ENCODE measurements at places on chromosomes 4 and X. TPM values are rescaled to one million over a fixed set of nuclear protein-coding genes. Genes with fewer than 3 reads are reported as not detected.
A peak's percentile ranks its signal among the peaks of the same experiment; 100 is the strongest.

GRCh38 chr4:183635321-183635720, 23.7 kb downstream of the RWDD4 start:
- H3K27me3 ChIP-seq = no peaks in the 10 kb centered on the region
- H3K4me1 ChIP-seq = no peaks in the 10 kb centered on the region
- no peaks in the 10 kb centered on the region for H3K36me3 ChIP-seq
- no peak for DNase-seq

DNA sequence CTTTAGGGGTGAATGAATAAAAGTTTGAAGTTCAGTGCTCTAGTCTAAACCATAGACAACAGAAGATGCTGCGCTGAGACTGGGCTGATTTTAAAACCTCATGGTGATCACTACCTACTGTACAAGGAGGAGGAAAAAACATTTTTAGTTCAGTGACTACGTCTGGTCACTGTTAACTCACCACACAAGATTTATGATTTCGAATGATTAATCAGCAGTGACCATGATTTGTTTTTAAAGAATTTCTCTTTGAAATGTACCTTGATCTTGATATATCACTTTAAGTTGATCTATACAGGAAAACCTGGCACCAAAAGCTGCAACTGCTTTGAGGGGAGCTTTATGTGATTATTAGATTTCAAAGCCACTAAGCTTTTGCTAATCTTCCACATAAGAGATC, 286.3 kb downstream of the PDGFC start:
- H3K36me3 ChIP-seq = no peaks in the 10 kb centered on the region
- no peak overlapping the region for H3K27ac ChIP-seq
- H3K4me1 ChIP-seq = no peaks in the 10 kb centered on the region

NHS gene
- polyA plus RNA-seq = 6.6 TPM

GRCh38 chr4:165519591-165519990, 140.8 kb downstream of the CPE start:
- H3K4me1 ChIP-seq = no peaks in the 10 kb centered on the region
- H3K27ac ChIP-seq = no peak overlapping the region
- DNase-seq = no peak
- H3K36me3 ChIP-seq = no peaks in the 10 kb centered on the region

RAB39B gene
- polyA plus RNA-seq = 1.6 TPM

- H3K4me1 ChIP-seq = no peaks in the 10 kb centered on the region
- no peaks in the 10 kb centered on the region for H3K36me3 ChIP-seq
- H3K4me3 ChIP-seq = no peak overlapping the region
- H3K27ac ChIP-seq = no peak overlapping the region
- no peaks in the 10 kb centered on the region for H3K27me3 ChIP-seq
Observed at GRCh38 chrX:17192106-17192505, 182.9 kb upstream of the NHS start.

- H3K36me3 ChIP-seq = no peaks in the 10 kb centered on the region
- H3K27me3 ChIP-seq = no peaks in the 10 kb centered on the region
- no peak for DNase-seq
Observed at GRCh38 chr4:40301603-40302002, 33.5 kb upstream of the CHRNA9 start.

PLXNB3 gene
- polyA plus RNA-seq = 5.0 TPM

GRCh38 chr4:47032405-47033106, 1.2 kb downstream of the GABRB1 start:
- peaks cover 3% of the 10 kb centered on the region for H3K4me1 ChIP-seq
- DNase-seq = peak; percentile 33

DNA sequence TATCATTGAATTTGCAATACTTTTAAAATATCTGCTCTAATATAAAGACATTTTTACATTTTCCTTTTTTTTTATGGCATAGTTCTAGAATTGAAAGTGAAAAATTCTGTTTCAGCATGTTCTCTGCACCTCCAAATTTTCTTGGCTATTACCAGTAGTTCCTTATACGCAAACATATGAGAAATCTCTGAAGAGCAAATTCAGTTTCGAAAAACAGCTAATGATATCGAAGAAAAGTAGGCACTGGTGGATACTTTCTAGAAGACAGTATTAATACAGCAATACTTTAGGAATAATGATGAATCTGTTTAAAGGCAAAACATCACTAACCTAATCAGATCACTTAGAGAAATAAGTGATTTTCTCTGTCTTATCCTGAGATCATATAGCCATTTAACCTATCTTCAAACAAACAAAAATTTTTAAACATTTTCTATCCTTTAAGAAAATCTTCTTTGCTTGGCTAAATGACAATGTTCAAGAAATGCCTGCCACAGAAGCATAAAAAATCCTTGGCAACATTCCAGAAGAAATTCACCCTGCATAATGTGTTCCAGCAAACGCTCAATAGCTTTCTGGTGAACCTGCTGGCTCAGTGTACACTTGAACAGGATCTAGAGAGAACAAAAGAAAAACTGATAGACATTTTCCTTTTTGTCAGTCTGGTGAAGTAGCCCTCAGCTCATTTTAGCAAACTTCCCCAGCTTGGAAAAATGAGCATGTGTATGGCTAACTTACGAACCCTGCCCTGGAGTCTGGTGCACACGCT, 51.2 kb upstream of the KLF3 start:
- peaks cover 2% of the 10 kb centered on the region for H3K4me1 ChIP-seq
- H3K36me3 ChIP-seq = no peaks in the 10 kb centered on the region
- DNase-seq = no peak
- no peaks in the 10 kb centered on the region for H3K27me3 ChIP-seq

GRCh38 chr4:52868133-52868532, 6.0 kb downstream of the RASL11B start:
- no peak overlapping the region for H3K4me3 ChIP-seq
- H3K4me1 ChIP-seq = no peaks in the 10 kb centered on the region
- peaks cover 12% of the 10 kb centered on the region for H3K36me3 ChIP-seq
- no peak overlapping the region for H3K27ac ChIP-seq
- peaks cover under 1% of the 10 kb centered on the region for H3K27me3 ChIP-seq

Data from large intestine (tissue), 12 donors.